ENCODE measurements at places on chromosomes 5 and 9.

- no peak for DNase-seq
These were observed 121.7 kb downstream of the GIN1 start for GRCh38 chr5:102998224-102998623.

DNA sequence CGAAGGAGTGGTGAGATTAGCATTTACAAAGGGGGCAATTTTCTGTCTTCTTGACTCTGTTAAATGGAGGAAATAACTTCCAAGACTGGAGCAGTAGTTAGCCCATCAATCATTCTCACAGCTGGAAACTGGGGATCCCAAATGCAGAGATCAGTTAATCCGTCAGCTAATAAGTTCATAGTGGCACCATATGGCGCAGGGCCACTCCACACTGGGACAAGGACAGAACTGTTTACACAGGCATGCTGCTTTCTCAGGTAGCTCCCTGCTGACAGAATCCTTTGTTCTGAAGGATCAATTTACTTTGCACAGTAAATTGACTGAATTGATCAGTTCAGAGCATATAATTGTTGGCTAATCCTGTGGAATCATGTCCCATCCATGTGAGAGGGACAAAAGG, 395.7 kb downstream of the TMEM161B start:
- no peak for DNase-seq

- DNase-seq: no peak
These were observed 112.5 kb downstream of the MPDZ start for GRCh38 chr9:13166996-13167395.

DNA sequence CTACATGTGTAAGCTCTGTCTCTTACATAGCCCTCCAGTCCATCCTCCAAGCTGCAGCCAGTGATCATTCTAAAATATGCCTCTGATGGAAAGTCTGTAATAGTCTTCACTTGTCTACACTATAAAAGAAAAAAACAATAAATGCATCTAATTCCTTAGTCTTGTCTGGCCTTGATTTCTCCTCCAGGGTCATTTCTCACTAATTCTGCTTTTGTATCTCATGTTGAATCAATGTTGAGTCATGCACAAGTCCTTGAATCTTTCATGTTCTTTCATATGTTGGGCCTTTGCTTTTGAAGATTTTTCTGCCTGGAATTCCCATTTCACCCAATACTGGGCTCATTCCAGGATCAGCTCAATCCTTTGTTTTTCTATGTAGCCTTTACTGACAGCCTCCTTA, 121.1 kb upstream of the TRIM32 start:
- no peak for DNase-seq

DNA sequence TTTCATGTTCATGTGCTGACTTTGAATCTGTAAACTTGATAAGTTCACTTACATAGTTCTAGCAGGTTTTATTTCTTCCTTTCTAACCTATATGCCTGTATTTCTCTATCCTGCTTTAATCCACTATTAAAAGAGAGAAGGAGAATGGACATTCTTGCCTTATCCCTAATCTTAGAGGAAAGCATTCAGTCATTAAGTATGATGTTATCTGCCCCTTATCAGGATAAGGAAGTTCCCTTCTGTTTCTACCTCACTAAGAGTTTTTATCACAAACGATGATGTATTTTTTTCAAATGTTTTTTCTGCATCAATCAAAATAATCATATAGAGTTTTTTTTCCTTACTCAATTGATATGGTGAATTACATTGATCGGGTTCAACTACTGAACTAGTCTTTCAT, 33.1 kb downstream of the DRD1 start:
- DNase-seq: no peak

DNA sequence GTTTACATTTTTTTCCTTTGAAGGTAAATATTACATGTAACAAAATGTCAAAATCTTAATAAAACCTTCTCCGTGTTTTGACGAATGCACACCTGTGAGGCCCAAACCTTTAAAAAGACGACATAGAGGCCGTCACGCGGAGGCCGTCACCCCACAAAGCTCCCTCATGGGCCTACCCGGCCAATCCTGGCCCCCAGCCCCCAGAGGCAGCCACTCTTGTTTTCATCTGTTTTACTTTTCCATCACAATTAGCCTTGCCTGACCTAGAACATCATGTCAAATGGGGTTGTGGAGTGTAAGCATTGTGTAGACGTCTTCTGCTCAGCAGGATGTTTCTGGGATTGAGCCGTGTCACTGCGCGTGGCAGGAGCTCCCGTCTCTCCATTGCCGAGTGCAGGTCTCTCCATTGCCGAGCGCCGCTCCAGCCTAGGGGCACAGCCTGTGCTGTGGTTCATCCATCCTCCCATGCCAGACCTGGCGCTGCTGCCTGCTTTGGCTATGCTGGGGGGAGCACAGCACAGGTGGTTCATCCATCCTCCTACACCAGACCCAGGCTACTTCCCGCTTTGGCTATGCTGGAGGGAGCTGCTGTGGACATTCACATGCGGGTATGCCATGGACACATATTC, 52.2 kb upstream of the IRX4 start:
- DNase-seq: no peak

DNA sequence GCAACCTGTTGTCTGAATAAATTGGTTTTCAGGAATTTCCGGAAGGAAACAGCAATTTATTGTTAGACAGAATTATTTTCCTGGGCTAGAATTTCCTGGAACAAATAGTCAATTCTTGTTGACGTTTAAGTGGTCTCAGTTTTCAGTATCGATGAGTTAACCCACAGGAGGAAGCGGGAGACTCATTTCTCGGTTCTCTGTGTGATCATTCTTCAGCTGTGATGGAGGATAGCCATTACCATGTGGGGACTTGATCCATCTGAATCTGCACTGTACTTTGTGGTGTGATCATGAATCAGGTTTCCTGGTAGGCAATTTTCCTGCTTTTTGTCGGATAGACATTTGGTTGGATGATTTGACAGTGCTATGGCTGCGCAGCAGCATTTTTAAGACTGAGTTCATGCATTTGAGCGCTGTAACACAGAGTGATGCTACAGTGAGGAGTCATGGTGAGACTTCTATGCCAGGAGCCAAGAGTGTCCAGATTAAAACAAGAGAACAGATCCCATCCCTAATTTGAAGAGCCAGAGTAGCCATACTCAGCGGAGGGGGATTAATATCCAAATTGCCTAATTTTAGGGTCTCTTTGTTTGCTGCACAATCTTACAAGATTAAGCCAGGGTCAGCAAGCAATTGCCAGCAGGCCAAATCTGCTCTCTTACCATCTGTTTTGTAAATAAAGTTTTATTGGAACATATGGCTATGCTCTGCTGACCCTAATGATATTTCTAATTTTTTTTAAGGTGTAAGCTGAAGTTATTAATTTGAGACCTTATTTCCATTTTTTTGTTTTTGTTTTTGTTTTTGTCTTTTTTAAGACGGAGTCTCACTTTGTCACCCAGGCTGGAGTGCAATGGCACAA, 355.9 kb downstream of the RAB3C start:
- DNase-seq: no peak

GRCh38 chr5:62371409-62371808, 32.3 kb downstream of the DIMT1 start:
- DNase-seq: no peak

Measured in right forelimb (tissue), 1 donor.